ENCODE measurements at places on chromosomes 11 and 22. TPM values are rescaled to one million over a fixed set of nuclear protein-coding genes. Genes with fewer than 3 reads are reported as not detected.

KRTAP5-7 gene
- total RNA-seq: not detected

RBFOX2 gene
- 0.37 TPM for total RNA-seq

TENM4 gene
- not detected for total RNA-seq

- no peak for DNase-seq
These were observed 16.3 kb upstream of the C11orf87 start for GRCh38 chr11:109405671-109406070.

DNA sequence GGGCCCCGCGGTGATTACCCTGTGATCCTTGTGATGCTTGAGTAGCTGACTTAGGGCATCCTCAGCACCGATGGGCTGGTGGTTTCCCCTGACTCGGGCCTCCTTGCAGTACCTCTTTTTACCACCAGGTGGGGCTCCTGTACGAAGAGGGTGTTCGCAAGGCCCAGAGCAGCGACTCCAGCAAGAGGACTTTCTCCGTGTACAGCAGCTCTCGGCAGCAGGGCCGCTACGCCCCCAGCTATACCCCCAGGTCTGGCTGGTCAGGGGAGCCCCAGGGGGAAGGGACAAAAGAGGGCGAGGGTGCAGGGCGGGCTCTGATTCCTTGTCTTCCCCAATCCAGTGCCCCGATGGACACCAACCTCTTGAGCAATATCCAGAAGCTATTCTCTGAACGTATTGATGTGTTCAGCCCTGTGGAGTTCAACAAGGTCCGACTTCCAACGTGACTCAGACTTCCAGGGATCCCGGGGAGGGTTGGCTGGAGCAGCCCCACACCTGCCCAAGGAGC is 1.3 kb upstream of the TM7SF2 start:
- DNase-seq: peak; percentile 97

DNA sequence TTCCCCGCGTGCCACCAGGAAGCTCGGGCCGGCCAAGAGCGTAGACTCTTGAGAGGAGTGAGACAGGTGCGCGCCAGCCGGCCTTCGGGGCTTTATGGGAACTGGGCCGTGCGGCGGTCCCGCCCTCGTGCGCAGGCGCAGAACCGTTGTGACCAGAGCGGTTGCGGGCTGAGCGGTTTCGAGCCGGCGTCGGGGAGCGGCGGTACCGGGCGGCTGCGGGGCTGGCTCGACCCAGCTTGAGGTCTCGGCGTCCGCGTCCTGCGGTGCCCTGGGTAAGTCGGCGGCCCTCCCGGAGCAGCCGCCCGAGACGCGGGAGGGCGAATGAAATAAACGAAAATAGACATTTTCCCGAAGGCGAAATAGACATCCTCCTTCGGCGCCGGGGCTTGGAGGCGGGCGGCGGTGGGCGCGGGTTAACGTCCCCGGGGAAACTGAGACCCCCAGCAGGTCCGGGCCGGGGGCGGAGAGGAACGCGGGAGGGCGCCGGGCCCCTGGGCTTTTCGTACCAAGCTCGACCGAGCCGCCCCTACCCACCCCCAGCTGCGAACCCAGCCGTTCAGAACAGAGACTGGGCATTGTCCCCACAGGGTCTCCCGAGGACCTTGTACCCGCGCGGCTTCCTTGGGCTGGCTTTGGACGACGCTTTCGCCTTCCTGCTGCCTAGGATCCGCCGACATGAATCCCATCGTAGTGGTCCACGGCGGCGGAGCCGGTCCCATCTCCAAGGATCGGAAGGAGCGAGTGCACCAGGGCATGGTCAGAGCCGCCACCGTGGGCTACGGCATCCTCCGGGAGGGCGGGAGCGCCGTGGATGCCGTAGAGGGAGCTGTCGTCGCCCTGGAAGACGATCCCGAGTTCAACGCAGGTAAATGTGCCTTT is at the start of gene ASRGL1:
Gene ASRGL1, plus strand, starts transcription at position 146 of the 879 bp plus-strand sequence. Its CDS starts 530 bp downstream, at position 676.
- peak; percentile 83 for DNase-seq

- no peak for DNase-seq
These were observed 488.1 kb downstream of the NTM start for GRCh38 chr11:131858505-131858904.

Data from activated CD8-positive, alpha-beta T cell treated with anti-CD3 and anti-CD28 coated beads, Interleukin-2, amount 10 ng/mL, durations not matched to agents 7 days and 5 days (primary cell).